ENCODE measurements at places on chromosomes 1 and 21.

DNA sequence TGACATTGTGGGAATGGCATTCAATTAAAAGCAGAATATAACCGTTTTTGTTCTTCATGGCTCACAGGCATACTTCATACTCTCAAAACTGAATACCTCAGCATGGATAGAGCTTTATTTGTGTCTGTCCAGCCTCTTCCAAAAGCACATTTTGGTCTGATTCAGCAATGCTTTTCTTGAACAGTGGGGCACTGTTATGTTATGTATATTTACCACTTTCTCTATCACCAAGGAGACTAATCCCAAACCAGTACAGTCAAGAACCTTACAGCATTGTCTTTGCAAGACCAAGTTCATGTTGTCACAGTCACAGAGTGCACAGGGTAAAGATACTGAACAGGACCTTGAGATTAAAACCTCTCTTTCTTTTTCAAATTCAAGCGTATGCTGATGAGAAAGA lies 582.8 kb downstream of the PTBP2 start:
- DNase-seq = no peak

DNA sequence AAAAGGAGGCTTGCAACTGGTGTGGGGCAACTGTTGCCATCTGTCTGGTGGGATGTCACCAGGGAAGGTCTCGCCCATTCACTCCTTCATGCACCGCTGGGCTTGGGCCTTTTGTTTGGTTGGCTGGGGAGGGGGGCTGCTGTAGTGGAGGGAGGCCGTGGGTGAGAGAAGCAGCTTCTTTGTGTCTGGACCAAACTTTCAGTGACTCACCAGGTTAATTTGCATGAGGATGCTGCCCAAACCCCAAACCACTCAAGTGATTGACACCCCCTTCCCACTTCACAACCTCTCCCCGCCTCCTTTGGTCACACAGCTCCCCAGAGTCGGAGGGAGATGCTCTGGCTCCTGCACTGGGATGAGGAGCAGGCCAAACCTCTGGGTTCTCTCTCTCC lies 19.7 kb downstream of the BTG2 start:
- DNase-seq = no peak

- DNase-seq = no peak
Observed at GRCh38 chr1:230558324-230558723, 84.0 kb upstream of the COG2 start.

DNA sequence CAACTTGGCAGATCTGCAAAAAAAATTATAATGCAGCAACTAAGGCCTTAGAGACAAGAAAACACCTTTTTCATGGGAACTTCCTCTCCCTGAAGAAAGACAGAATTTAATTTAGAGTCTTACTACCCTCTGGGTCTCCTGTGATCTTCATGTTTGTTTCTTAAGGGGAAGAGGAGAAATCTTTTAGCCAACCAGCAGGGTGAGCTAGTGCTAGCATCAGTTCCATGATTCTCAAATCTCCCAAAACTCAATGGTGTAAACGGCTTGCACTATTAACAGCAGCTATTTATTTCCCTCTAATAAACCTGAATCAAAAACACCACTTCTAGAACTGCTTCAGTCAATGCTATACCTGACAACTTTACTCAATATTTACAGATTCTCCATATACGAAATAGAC lies 3.8 kb downstream of the ZNF644 start:
- peak; percentile 9 for DNase-seq

GRCh38 chr1:58361134-58361533 lies 185.4 kb downstream of the OMA1 start:
- no peak for DNase-seq

DNA sequence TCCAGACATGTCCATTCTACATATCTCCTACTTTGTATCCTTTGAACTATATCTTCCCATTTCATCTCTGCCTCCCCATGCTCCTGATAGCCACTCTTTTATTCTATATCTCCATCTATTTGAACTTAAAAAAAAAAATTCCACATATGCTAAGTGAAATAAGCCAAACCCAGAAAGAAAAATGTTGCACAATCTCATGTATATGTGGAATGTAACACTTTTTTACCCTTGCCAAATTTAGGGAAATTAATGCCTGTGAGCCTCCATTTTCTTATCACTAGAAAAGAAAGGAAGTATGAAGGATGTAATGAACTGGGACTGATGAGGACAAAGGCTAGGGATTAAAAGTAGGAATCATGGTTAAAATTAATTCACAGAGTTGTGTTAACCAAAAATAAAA lies 53.5 kb downstream of the RGS13 start:
- no peak for DNase-seq
